Thymus (tissue), 14 donors: ENCODE measurements at places on chromosomes 2 and 18. TPM values are rescaled to one million over a fixed set of nuclear protein-coding genes. Genes with fewer than 3 reads are reported as not detected.

- no peaks in the 10 kb centered on the region for H3K36me3 ChIP-seq
- H3K4me1 ChIP-seq, result no peaks in the 10 kb centered on the region
- H3K27me3 ChIP-seq, result no peaks in the 10 kb centered on the region
- H3K4me3 ChIP-seq, result no peak overlapping the region
- DNase-seq, result no peak
- H3K27ac ChIP-seq, result no peak overlapping the region
Measured at GRCh38 chr2:142857256-142858164, 20.0 kb upstream of the KYNU start.

DNA sequence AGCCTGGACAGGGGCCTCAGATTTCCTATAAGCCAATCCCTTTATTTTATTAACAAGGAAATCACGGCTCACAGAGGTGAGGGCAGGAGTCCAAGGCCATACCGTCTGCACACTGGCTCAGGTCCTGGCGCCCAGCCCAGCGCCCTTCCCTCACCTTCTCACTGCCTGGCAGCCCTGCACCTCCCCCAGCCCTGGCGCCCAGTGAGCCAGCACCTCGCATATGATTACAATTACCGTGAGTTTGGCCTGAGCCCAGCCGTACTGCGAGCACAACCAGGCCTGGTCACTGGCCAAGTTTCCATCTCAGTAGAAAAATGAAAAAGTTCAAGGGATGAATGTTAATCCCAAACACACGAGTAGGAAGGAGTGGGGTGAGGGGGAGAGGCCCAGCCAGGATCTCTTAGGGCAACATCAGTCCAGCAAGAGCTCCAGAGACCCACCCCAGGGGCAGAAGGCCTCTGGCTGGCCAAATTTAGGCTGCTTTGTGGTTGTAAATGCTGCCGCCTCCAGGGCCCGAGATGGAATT lies 68.4 kb downstream of the MCFD2 start:
- H3K4me3 ChIP-seq, result no peak overlapping the region
- H3K4me1 ChIP-seq, result no peaks in the 10 kb centered on the region
- H3K27me3 ChIP-seq, result no peaks in the 10 kb centered on the region

- H3K27me3 ChIP-seq, result no peaks in the 10 kb centered on the region
- no peak overlapping the region for H3K27ac ChIP-seq
- no peak overlapping the region for H3K4me3 ChIP-seq
Measured at GRCh38 chr2:76498360-76498759, 787.6 kb upstream of the GCFC2 start.

The MC5R gene
- 0.61 TPM for total RNA-seq

GRCh38 chr2:11132036-11132671 lies 23.1 kb upstream of the SLC66A3 start:
- H3K27ac ChIP-seq, result no peak overlapping the region
- H3K4me3 ChIP-seq, result peak overlapping the region; percentile 49
- no peaks in the 10 kb centered on the region for H3K36me3 ChIP-seq
- no peak for DNase-seq
- H3K27me3 ChIP-seq, result peaks cover 15% of the 10 kb centered on the region
